ENCODE measurements at places on chromosomes 5 and 9.

DNA sequence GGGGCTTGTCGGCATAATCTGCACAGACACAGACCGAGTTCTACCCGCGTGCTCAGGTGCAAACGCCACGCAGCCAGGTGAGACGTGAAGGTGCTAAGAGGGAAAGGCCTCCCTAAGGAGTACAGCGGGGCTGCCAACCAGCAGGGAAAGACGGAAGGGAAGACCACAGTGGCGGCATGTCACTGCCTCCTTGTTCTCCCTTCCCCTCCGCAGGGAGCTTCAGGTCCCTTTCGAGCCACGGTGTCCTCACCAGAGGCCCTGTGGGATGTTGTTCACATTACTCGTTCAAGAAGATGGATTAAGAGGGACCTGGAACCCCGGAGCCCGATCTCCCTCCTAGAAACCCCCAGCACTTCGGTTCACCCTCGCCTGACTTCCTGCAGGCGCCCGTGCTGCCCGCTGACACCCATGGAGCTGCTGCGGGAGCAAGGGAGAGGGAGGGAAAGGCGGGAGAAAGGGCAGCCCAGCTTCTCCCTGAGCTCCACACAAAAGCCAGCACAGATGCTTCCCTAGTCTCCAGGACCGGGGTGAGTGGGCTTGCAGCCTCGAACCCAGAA lies 686 bp downstream of the BRD9 start:
- no peak for DNase-seq

GRCh38 chr5:16573401-16573800 lies 43.4 kb downstream of the RETREG1 start:
- DNase-seq: no peak

GRCh38 chr5:167346461-167346860 lies 945.0 kb upstream of the WWC1 start:
- no peak for DNase-seq

DNA sequence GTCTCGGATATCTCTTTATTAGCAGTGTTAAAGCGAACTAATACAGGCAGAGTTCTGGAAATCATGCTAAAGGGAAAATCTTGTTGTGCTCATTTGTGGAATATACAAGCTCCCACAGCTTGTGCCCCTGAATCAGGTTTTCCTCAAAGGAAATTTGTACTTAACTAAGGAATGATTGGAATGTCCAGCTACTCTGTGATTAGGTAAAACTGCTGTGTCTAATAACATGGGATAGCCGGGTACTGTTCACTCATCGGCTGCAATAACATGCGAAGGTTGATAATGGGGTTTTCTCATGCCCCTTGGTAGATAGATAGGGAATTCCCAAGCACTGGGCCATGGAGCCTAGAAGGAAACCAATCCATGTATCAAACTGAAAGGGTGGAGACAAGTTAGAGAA lies 306.7 kb downstream of the NR2F1-AS1 start:
- DNase-seq: no peak

Data from activated CD4-positive, alpha-beta T cell treated with anti-CD3 and anti-CD28 coated beads, Interleukin-2, Interleukin-4, amounts not matched to agents 100 ng/mL and 50 ng/mL, durations not matched to agents 16 hours and 8 hours (primary cell).